ENCODE measurements at places on chromosomes 7 and 10.
A peak's percentile ranks its signal among the peaks of the same experiment; 100 is the strongest.

GRCh38 chr7:74395745-74396311 lies 57.9 kb upstream of the GTF2IRD1 start:
- DNase-seq = no peak

DNA sequence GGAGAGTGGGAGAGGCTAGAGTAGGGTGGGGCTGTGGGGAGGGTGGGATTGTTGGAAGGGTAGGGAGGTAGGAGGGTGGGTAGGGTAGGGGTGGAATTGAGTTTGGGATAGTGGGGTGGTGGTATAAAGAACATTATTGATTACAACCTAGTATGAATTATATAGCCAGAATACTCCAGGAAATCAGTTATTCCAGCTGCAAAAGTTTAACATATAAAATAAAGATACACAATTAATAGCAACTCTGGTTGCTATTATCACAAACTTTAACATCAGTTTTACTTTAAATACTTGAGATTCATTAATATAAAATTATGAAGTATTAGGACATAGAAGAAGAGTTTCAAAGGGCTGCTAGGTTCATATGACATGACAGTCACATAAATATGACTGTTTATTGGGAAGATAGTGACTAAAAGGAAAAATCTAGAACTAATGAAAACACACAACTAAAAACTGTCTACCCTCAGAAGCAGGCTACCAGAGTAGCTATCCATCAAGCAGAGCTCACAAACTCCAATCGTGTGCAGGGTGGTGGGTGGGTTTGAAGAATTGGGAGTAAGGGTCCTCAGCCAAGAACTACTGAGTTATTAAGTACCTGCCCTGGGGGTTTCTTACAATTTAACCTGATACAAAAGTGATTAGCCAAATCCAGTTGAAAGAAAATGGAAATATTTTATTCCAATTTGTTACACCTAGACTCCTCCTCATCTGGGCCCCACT lies 14.0 kb upstream of the SGCE start:
- DNase-seq = no peak

DNA sequence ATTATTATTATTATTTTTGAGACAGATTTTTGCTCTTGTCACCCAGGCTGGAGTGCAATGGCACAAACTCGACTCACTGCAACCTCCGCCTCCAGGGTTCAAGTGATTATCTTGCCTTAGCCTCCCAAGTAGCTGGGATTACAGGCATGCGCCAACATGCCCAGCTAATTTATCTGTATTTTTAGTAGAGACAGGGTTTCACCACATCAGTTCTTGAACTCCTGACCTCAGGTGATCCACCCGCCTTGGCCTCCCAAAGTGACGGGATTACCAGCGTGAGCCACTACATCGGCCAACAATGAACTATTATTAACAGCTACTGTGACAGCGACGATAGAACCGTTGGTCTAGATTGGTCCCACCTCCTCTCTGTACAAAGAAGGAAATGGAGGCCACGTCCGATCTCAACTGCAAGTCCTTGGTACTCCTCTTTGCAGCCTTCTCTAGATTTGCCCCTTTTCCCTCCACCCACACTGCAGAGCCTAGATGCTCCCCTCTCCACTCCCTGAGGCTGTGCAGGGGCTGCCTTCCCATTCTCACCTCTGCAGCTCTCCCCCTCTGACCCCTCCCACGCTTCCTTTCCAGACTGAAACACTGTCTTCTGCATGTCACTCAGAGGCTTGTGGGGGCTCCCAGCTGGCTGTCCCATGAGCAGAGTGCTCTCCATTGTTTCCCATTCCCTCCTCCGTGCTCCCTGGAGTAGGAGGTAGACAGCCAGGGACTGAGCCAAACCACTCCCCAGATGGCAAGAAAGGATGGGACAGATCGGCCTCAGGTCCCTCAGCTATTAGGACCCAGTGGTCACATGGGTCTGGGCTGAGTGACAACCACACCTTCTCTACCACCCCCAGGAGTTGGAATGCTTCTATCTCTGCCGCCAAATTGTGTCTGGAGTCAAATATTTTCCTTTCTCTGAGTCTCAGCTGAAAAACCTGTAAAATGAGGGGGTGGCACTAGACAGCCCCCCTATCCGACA lies 2.3 kb downstream of the LOXL4 start:
- DNase-seq = no peak

- DNase-seq = no peak
These were observed 28.1 kb upstream of the HERPUD2 start for GRCh38 chr7:35723011-35723410.

DNA sequence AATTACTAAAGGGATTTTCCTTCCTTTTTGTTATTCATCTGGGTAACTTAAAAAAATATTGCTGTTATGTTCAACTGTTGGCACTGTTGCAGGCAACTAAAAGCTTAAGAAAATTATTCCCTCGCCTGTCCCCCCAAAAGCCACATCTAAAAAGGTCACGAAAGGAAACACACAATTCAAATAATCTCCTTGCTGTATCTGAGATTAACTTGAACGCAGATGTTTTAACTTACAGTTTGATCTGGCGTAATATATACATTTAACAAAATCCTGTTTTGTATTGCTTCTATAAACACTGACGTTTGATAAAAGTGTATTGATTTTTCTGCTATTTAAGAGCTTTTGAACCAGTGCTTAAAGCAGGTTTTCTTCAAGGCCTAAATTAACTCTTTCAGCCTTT lies 432.1 kb downstream of the SUGCT start:
- no peak for DNase-seq

DNA sequence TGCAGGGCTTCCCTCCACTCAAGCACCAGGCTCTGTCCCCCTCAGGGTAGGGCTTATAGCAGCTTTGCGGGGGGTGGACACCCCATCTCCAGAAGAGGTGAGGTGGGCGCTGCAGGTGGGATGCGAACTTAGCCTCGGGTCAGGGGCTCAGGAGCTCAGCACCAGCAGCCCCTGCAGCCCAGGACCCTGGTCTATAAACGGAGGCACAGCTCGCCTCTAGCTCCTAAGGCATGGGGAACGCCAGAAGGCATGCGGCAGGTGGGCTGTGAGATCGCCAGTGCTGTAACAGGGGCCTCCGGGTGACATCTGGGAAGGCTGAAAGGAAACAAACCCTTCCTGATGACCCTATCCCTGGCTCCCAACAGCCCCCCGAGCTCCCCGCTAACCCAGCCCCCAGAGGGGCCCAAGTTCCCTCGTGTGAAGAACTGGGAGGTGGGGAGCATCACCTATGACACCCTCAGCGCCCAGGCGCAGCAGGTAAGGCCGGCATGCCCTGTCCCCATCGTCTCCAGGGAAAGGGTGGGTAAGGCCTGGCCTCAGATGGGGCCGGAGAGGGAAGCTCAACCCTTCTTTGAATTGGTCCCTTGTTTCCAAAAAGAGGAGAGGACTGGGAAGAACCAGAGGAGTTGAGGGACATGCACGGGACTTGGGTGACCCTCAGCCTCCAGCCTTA lies 4.2 kb downstream of the NOS3 start:
- DNase-seq = no peak

GRCh38 chr10:3825244-3825643 lies 40.2 kb upstream of the KLF6 start:
- no peak for DNase-seq

DNA sequence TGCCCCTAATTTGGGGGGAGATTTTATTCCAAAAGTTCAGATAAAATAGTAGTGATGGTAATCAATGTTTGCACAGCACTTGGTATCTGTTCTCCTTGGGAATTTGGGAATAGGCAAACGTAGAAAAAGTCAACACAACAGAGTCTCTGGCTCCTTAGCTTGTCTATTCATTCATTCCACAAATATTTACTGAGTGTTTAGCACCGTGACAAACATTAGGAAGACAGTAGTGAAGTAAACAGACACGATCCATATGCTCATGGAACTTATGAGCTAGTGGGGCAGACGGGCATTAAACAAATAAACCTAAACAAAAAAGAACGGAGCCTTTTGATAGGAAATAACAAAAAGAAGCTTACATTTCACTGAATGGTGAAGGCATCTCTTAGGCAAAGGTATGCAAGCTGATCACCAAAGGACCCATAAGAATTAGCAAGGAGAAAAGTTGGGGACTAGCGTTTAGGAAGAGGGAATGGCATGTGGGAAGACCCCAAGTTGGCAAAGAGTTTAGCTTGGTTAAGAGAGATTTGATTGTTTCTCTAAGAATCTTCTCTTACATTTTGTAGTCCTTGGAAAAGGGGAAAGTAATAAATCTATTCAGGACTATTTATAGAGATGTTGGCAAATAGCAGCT lies 243.9 kb upstream of the NPY start:
- DNase-seq = no peak

- no peak for DNase-seq
These were observed 47.2 kb downstream of the PARP12 start for GRCh38 chr7:140015471-140015970.

GRCh38 chr7:98278936-98279335 lies 2.5 kb upstream of the BRI3 start:
- no peak for DNase-seq

- DNase-seq = no peak
These were observed 6.3 kb downstream of the EN2 start for GRCh38 chr7:155464183-155464582.

- DNase-seq = peak; percentile 28
These were observed 86.3 kb downstream of the RNF216 start for GRCh38 chr7:5694912-5695726.

GRCh38 chr10:7811000-7811399 lies 7.3 kb upstream of the TAF3 start:
- no peak for DNase-seq

DNA sequence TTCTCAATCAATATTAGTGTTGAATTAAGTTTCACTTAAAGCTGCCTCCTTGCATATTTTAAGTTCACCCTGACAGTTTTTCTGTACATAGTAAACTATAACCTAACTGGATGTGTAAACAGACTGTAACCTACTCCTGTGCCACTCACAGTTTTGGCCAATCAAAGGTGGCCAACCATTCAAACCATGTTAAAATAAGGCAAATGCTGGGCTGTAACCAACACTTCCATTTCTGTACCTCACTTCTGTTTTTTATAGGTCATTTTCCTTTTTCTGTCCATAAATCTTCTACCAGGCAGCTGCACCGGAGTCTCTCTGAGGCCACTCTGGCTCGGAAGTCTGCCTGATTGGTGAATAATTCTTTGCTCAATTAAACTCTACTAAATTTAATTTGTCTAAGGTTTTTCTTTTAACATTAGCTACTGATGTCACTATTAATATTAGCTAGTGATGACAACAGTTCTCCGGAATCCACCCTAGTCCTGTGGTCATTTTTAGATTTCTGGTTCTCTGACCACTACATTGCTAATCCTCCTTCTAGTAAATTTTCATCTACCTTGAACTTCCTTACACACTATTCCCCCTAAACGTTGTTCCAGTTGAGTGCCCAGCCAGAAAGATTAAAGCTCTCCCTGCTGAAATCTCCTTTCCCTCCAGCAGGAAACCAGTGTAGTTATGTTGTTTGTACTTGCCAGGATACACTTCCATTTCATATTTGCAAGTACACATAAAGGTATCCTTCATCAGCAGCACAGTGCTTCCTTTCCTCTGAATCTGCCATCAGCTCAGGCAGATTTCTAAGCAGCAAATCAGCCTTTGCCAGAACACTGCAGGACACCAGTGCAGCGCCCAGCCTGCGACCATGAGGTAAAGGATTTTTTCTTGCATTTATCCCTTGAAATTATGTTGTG lies 18.6 kb upstream of the IFIT2 start:
- no peak for DNase-seq

DNA sequence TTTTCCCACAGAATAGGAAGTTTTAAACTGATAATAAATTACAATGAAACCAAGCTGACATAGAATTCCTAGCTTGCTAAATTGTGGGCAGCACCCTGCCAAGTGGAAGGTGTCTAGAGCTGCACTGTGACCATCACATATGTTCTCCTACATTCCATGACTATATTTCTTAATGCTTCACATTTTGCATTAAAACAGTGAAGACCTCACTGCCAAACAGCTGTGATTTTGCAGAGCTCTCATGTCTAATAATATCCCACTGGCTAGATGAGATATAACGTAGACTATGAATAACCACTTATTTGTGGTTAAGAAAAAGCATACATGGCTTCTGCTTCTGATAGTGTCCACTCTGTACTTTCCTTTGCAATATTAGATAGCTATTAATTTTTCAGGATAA lies 228.3 kb upstream of the TEX47 start:
- no peak for DNase-seq

GRCh38 chr7:143485500-143485899 lies 7.8 kb downstream of the TAS2R41 start:
- no peak for DNase-seq

DNA sequence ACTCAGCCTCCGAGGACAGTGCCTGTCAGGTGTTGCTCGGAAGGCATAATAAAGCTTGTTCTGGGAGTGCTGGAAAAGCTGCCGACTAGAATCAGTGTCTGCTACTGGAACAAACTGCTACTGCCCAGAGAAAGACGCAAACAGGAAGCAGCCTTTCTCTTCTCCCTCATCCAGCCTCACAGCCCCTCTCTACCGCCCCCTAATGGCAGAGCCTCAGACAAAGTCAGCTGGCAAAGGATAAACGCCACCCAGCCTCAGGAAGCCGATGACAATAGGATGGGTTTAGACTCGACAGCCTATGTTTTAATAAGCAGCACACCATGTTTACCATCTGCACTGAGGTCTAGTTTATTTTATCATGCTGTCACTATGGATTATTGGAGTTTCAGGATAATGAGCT lies 169.5 kb upstream of the LYZL1 start:
- no peak for DNase-seq

DNA sequence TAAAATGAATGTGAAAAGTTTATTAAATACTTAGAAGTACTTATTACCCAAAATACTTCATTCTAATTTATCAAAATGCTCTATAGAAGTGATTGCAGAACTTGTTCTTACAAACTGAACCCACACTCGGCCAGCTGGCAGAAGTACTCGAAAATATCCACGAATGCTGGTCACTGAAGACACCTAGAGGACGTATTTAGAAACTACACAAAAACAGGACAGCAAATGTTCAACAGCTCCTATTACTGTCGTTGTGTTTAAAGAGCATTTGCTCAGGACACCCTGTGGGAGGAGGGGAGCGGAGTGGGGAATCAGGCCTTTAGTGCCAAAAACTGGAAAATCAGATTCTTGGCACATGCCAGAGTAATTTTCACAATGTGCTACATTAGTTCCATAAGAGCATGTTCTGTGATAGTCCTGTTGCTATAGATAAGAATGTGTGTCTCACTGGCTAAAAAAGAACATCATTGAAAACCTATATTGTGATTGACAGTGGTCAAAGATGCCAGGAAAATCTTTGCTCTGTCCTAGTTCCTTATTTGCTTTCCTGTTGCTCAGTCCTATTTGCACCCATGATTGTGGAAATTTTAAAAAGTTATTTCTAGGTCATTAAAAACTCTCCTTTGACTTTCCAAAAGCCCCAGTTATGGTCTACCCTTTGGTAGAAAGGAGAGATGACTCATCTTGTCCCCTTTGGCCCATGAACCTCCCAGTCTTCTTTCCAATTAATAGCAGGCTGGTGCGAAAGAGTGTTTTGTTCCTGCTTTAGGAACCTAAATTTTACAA lies 49.0 kb upstream of the NRBF2 start:
- no peak for DNase-seq

- no peak for DNase-seq
These were observed 437.6 kb upstream of the ZMIZ1 start for GRCh38 chr10:78630944-78631838.
